ENCODE measurements at places on chromosomes 7 and 10. TPM values are rescaled to one million over a fixed set of nuclear protein-coding genes. Genes with fewer than 3 reads are reported as not detected.

IFIT1B gene
- not detected for total RNA-seq

ABI1 gene
- total RNA-seq = 43.3 TPM

LIPF gene
- total RNA-seq = not detected

DNA sequence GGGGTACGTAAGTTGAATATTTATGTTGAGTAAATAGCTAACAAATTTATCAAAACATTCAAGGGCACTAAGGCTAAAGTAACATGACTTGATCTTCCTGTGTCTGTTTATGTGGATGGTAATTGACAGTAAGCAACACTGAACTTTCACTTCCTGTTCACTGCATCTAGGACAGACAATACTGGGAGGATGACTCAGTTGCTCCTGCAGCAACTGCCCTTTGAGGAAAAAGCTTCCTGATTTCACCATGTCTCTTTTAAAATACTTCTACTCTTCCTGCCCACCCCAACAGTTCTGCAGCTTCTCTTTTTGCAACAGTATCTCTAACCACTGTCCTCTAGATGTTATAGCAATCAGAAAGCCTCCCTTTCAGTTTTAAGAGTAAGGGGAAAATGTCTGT, 76.6 kb upstream of the HGF start:
- no peak for DNase-seq

GRCh38 chr10:14429043-14429700, 98.4 kb upstream of the FRMD4A start:
- DNase-seq = no peak

DNA sequence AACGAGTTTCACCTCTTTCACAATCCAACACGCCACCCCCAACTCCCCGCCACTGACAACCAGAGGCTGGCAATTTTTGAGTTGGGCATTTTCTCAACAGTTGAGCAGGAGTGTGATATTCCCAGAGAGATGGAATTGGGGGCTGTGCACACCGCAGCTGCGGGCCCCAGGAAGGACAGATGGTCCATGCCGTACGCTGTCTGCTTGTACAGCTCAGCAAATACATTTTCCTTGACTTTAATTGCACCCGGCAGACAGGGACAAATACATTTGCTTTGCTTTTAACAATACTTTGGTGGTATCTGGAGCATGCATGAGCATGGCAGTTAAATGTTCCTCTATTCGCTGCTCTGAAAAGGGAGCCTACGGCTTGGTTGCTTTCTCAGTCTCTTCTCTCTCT, 354.2 kb upstream of the DPP6 start:
- no peak for DNase-seq

DNA sequence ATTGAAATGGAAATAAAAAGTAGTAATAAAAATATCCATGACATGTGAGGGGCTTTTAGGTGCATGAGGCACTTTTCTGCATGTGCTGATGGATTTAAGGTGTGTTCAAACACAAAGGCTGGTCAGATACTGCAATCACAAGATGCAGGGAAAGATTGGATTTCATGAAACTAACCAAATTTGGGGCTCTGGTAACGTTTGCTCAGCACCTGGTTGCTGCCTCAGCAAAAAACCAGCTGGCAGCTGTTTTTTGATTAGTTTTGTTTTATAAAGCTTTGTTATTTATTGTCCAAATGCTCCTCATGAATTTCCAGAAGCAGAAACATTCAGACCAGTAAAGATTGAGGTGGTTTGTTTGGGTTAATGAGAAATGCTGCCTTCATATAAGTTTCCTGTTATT, 195.7 kb upstream of the NRG3 start:
- DNase-seq = no peak

DNA sequence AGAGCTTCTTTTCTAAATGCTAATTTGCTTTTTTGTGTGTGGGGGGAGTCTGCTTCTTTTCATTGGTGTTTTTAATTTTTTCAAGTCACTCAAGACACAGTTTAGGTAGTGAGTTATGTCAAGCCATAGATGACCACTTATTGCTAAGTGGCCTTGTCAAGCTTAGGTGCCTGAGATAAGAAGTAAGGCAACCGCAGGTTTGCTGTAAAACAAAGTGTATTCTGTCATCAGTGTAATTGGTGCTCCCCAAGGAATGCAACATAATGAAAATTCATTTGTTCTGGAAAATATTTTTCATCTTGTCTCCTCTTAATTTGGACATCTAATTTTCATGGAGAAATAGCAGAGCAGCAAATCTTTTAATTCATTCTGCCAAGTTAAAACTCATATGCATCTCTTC, 249.6 kb downstream of the EXOC4 start:
- DNase-seq = no peak

DNA sequence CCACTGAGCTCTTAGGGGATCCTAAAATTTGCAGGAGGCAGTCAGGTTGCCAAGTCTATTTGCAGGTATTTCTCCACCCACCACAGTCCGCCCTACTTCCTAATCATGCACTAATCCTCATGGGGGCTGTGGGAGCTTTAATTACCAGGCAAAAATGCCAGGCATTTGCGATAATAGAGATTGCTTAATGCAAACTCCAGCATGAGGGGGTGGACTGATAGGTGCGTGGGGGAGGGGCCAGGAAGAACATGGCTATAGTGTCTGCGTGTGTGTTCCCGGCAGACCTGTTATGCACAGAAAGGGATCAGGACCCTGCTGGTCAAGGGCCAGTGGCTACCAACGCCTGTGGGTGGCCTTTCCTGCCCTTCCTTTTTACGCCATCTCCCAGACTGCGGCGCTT, 15.6 kb upstream of the AQP1 start:
- no peak for DNase-seq

Data from thoracic aorta (tissue), 2 donors.